Activated CD8-positive, alpha-beta memory T cell treated with anti-CD3 and anti-CD28 coated beads, Interleukin-2, amount 10 ng/mL, durations not matched to agents 7 days and 5 days (primary cell): ENCODE measurements at places on chromosomes 12 and 14. TPM values are rescaled to one million over a fixed set of nuclear protein-coding genes. Genes with fewer than 3 reads are reported as not detected.

The AKAP3 gene
- 2.6 TPM for total RNA-seq

- peaks cover 50% of the 10 kb centered on the region for H3K36me3 ChIP-seq
- no peak overlapping the region for H3K4me3 ChIP-seq
- DNase-seq = no peak
- no peaks in the 10 kb centered on the region for H3K27me3 ChIP-seq
- H3K4me1 ChIP-seq = peaks cover 18% of the 10 kb centered on the region
Observed at GRCh38 chr12:22682663-22683062, 57.7 kb downstream of the ETNK1 start.

- no peak for DNase-seq
- H3K27ac ChIP-seq = no peak overlapping the region
- H3K36me3 ChIP-seq = no peaks in the 10 kb centered on the region
- no peaks in the 10 kb centered on the region for H3K4me1 ChIP-seq
- H3K4me3 ChIP-seq = no peak overlapping the region
Observed at GRCh38 chr14:94328196-94328595, 5.1 kb upstream of the SERPINA6 start.

DNA sequence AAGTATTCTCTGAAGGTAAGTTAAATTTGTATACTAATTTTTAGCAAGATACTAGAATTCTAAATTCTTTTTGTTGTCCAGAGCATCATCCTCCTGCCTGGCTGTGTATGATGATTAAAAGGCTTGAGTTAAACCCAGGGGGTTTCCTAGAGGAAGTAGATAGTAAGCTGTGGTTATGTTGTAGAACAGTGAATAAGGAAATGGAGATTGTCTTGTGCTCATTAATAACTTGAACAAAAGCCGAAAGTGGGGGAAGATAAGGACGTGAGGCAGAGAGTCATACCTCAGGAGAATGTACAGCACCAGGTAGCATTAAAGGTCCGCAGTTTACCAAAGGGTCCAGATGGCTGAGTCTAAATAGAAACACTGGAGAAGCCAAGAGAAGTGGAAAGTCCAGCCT is 42.0 kb downstream of the CKB start:
- peaks cover 18% of the 10 kb centered on the region for H3K4me1 ChIP-seq
- H3K27me3 ChIP-seq = no peaks in the 10 kb centered on the region
- peak overlapping the region; percentile 64 for H3K27ac ChIP-seq
- no peak for DNase-seq

GRCh38 chr12:96327346-96327745 is 72.9 kb downstream of the CDK17 start:
- peaks cover 35% of the 10 kb centered on the region for H3K36me3 ChIP-seq
- no peaks in the 10 kb centered on the region for H3K27me3 ChIP-seq
- H3K27ac ChIP-seq = no peak overlapping the region
- peaks cover 26% of the 10 kb centered on the region for H3K4me1 ChIP-seq
- H3K4me3 ChIP-seq = no peak overlapping the region
- DNase-seq = no peak

GRCh38 chr12:121138284-121138683 is 5.6 kb downstream of the P2RX7 start:
- no peak overlapping the region for H3K4me3 ChIP-seq
- H3K36me3 ChIP-seq = peaks cover 17% of the 10 kb centered on the region
- no peaks in the 10 kb centered on the region for H3K27me3 ChIP-seq
- DNase-seq = no peak
- H3K4me1 ChIP-seq = peaks cover 16% of the 10 kb centered on the region

GRCh38 chr14:95025218-95025617 is 132.1 kb downstream of the DICER1 start:
- H3K4me1 ChIP-seq = peaks cover 1% of the 10 kb centered on the region
- no peaks in the 10 kb centered on the region for H3K36me3 ChIP-seq
- DNase-seq = no peak
- H3K4me3 ChIP-seq = no peak overlapping the region
- peaks cover 10% of the 10 kb centered on the region for H3K27me3 ChIP-seq
- H3K27ac ChIP-seq = no peak overlapping the region

GRCh38 chr12:114664651-114665320 is 19.2 kb downstream of the TBX3 start:
- H3K27me3 ChIP-seq = peaks cover 65% of the 10 kb centered on the region
- H3K27ac ChIP-seq = no peak overlapping the region
- H3K36me3 ChIP-seq = no peaks in the 10 kb centered on the region
- H3K4me3 ChIP-seq = no peak overlapping the region

GRCh38 chr12:42565633-42566032 is 23.9 kb downstream of the PRICKLE1 start:
- no peaks in the 10 kb centered on the region for H3K4me1 ChIP-seq
- no peaks in the 10 kb centered on the region for H3K36me3 ChIP-seq
- H3K27ac ChIP-seq = no peak overlapping the region
- peaks cover 4% of the 10 kb centered on the region for H3K27me3 ChIP-seq

- H3K27me3 ChIP-seq = peaks cover 3% of the 10 kb centered on the region
- no peak overlapping the region for H3K27ac ChIP-seq
- H3K4me3 ChIP-seq = no peak overlapping the region
- no peaks in the 10 kb centered on the region for H3K36me3 ChIP-seq
- H3K4me1 ChIP-seq = no peaks in the 10 kb centered on the region
Observed at GRCh38 chr12:46872135-46872534, 46.3 kb upstream of the SLC38A4 start.
